ENCODE measurements at places on chromosomes 7 and 10. TPM values are rescaled to one million over a fixed set of nuclear protein-coding genes. Genes with fewer than 3 reads are reported as not detected.
A peak's percentile ranks its signal among the peaks of the same experiment; 100 is the strongest.

- DNase-seq = no peak
Observed at GRCh38 chr7:105849122-105849855, 27.1 kb downstream of the ATXN7L1 start.

Gene IGFBP1
- not detected for total RNA-seq

GRCh38 chr10:37856881-37857286 lies 526 bp downstream of the ZNF248 start:
- no peak for DNase-seq

GRCh38 chr7:124557587-124557986 lies 208.0 kb downstream of the GPR37 start:
- DNase-seq = no peak

GRCh38 chr10:1413256-1413655 lies 324.1 kb downstream of the ADARB2 start:
- no peak for DNase-seq

DNA sequence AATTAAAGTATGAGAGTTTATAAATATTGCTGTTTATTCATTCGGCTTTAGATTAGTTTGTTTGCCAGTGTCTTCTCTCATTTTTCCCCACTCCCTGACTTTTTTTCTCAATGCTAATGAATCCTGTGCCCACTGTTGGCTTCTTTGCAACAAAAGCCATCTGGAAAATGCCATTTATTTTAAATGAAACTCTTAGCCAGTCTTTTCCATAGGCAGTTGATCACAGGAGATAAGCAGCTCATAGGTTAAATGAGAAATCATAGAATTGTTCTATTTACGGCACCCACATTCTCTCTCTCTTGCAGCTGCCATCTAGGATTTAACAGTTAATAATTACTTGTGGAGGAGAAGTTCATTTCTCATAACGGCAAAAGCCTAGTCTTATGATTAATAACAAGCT lies 249.3 kb upstream of the POM121L12 start:
- DNase-seq = no peak

- DNase-seq = peak; percentile 38
Observed at GRCh38 chr7:19133886-19134285, 11.3 kb downstream of the FERD3L start.

- DNase-seq = peak; percentile 29
Observed at GRCh38 chr7:108592646-108593201, 23.1 kb downstream of the DNAJB9 start.

DNA sequence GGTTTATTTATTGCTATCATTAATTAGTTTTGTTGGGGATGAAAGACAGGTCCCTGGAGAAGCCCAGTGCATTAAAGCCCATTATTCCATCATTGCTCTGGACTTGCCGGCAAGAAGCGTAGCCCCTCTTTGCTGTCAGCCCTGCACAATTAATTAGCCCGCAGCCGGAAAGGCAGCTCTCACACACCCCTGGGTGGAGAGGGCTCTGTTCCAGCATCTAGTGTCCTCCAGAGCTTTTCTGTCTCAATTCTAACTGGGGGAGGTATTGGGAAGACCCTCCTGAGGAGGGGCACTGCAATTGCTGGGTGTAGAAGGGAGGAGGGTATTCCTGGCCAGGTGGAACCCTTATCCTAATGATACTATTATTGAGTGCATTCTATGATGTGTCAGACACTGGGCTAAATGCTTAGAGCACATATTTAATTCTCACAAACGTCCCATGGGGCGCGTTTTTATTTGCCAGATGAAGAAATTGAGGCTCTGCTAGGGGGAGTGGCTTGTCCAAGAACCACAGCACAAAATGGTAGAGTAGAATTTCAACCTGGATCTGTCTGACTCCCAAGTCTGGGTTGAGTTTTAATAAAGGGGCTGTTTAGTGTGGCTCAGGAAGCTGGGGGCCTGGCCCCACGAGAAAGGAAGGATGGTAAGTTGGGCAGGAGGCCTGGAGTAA lies 148.1 kb upstream of the PCBD1 start:
- DNase-seq = no peak

Gene LIPF
- 5.5 TPM for total RNA-seq

DNA sequence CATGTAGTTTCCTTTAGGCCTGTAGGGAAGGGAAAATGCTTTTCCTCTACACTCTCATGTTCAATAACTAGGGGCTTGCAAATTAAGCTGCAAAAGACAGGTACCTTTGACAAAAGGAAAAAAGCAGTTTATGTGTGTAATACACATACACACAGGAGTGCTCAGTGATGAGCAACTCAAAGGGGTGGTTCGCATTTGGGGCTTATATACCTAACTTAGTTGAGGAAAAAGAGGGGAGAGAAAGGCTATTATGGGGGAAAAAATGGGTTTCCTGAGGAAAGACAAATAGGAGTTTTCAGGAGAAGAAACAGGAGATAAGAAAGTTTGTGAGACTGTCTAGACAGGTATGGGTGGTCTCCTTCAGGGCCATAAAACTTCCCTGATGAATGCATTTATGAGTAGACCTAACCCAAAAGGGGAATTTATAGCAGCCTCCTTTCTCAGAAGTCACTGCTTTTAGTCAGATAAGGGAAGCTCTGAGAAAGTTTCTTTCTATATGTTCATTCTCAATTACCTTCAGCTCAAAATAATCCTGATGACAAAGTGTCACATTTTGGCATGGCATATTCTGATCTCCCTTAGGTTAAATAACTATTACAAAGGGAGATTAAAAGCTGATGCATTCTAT lies 55.2 kb upstream of the EZH2 start:
- no peak for DNase-seq

Gene MARCHF5
- total RNA-seq = 12.3 TPM

- no peak for DNase-seq
Observed at GRCh38 chr10:81569488-81569887, 305.5 kb upstream of the NRG3 start.

- DNase-seq = peak; percentile 62
Observed at GRCh38 chr10:36765782-36766414, 359.5 kb upstream of the ANKRD30A start.

Gene ESYT2
- total RNA-seq = 153 TPM

Gene PDK4
- 17.6 TPM for total RNA-seq

Gene AQP1
- 121 TPM for total RNA-seq

- no peak for DNase-seq
Observed at GRCh38 chr7:67753891-67754290, 757.3 kb downstream of the TYW1 start.

DNA sequence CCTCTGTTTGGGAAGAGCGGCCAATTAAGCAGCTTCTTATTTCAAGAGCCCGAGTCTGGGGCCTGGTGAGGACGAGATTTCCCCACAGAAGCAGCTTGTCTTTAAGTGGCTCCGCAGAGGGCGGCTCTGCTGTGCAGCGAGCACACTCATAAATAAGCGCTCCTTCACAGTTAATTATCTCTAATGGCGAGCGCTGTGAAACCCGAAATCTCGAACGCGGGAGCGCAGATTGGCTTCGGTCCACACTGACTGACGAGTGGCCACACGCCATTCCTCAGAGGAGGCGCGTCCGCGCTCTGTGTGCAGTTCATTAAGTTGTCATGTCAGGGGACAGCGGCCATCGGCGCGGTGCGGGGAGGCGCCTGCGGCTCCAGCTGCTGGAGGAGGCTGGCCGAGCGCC lies 560.9 kb downstream of the DNAJB6 start:
- no peak for DNase-seq

DNA sequence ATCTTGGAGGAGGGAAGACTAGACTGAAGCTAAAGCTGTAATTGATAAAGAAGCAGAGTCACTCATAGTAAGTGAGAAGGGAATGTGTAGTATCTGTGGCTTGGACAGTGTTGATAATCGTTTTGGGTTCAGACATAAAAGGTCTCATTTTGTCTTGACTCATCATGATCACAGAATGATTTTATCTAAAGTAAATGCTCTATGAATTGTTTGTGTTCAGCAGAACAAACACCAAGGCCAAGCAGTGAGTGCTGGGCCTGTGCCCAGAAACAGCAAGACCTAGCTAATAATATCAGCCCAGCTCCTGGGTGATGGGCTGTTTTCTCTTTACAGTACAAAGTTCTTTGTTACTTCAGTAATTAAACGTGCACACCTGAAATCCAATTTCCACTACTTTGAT lies 26.7 kb upstream of the CD36 start:
- peak; percentile 36 for DNase-seq

DNA sequence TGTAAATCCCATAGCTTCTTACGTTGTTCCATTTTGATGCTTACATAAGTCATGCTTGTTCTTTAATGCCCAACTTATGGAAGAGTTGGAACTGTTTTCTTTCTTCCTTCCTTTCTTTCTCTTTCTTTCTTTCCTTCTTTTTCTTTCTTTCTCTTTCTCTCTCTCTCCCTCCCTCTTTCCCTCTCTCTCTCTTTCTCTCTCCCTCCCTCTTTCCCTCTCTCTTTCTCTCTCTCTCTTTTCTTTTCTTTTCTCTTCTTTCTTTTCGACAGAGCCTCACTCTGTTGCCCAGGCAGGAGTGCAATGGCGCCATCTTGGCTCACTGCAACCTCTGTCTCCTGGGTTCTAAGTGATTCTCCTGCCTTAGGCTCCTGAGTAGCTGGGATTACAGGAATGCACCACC lies 18.9 kb downstream of the FAM131B start:
- no peak for DNase-seq

- no peak for DNase-seq
Observed at GRCh38 chr7:8982338-8982992, 549.1 kb downstream of the NXPH1 start.

- DNase-seq = peak; percentile 90
Observed at GRCh38 chr10:63267414-63268148, 134.5 kb downstream of the NRBF2 start.

Gene NMT2
- total RNA-seq = 16.9 TPM

DNA sequence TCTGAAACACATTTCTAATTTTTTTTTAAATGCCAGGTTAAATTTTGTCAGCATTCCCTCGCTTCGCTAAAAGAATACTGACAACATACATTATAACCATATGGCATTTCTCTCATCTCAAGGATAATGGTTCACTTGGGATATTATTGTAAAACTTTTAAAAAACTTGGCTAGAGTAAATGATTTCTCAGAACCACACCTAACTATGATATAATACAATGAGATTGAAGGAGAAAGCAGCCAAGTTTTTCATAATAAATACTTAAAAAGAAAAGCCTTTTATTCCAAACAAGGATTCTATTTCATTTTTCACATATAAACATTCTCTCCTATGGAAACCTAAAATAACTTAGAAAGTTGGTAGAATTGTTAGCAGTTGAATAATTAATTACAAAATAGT lies 413.9 kb downstream of the HGF start:
- no peak for DNase-seq

- DNase-seq = no peak
Observed at GRCh38 chr10:86100581-86101061, 266.0 kb downstream of the GRID1 start.

GRCh38 chr7:107065929-107066247 lies 21.4 kb downstream of the PRKAR2B start:
- no peak for DNase-seq

DNA sequence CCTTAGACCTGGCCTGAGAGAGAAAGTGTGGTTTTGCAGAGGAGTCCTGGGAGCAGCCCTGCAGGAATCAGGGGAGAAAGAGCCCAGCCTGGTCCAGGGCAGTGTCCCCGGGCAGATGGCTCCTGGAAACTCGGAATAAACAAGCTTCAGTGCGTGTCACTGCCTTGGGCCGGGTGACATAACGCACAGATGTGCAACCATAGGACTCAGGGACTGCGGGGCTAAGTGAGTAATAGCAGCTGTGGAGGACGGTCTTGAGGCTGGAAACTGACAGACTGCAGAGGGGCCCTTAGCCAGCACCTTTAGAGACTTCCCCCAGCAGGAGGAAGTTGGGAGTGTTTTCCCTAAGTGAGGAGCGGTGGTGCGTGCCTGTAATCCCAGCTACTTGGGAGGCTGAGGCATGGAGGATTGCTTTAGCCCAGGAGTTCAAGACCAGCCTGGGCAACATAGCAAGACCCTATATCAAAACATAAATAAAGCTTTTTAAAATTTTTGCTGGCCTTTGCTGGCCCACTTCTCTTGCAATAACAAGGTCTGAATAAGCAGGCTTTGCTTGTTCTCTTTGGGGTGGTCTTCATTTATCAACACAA lies 5.3 kb upstream of the CLIP2 start:
- DNase-seq = no peak
